ENCODE measurements at places on chromosomes 5 and 9.

- no peak for DNase-seq
Observed at GRCh38 chr5:148884339-148885020, 58.1 kb downstream of the ADRB2 start.

DNA sequence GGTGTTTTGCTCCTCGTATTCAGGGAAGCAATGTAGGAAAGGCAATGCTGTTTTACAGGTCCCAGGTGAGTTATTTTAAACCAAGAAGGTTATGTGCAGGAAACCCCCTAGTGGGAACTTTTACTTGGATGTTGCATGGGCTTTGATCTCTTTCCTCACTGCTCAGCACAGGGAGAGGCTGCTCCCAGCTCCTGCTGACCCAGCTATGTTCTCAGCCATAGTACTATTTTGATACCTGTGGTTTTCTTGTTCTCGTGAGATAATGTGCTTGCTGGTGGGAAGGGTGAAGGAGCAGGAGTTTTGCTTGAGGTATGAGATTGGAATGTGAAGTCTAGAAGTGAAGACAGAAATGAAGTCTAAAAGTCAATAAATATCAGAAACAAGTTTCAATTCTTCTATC is 265.6 kb upstream of the FBXL7 start:
- DNase-seq: no peak

- DNase-seq: no peak
Observed at GRCh38 chr5:14464671-14465070, 116.9 kb upstream of the OTULINL start.

DNA sequence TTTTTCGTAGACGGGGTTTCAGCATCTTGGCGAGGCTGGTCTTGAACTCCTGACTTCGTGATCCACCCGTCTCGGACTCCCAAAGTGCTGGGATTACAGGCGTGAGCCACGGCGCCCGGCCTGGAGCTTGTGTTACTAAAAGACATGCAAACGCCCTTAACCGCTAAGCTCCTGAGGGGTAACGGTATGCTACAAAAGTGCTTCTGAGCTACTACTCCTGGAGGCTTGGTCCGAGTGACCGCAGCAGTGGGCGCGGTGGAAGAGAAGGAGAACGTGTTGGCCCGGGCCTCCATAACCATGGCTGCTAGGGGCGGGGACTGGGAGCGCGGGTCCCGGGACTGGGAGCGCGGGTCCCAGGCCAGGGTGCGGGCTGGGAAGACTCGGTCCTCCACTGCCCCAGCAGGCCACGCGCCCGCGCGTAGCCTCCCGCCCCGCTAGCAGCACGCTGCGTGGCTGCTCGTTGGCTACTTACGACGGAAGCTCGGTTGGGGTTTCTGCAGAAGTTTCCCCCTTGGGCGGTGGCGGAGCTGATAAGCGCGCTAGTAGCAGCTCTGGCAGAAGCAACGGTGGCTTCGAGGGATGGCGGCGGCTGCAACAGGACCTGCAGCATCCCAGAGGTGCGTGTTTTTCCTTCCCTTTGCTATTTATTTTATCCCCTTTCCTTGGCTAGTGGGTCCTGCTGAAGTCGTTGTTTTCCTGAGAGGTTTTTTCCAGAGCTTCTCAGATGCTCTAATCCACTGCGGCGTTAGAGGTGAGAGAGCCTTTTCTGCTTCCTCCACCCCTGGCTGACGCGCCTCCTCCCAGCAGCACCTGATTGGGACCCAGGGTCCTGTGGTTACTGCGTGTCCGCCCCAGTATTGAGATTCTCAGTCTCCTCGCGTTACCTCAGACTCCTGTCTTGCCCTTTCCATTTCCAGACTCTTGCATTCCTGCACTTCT is 69.2 kb upstream of the CCDC180 start:
- peak; percentile 77 for DNase-seq

DNA sequence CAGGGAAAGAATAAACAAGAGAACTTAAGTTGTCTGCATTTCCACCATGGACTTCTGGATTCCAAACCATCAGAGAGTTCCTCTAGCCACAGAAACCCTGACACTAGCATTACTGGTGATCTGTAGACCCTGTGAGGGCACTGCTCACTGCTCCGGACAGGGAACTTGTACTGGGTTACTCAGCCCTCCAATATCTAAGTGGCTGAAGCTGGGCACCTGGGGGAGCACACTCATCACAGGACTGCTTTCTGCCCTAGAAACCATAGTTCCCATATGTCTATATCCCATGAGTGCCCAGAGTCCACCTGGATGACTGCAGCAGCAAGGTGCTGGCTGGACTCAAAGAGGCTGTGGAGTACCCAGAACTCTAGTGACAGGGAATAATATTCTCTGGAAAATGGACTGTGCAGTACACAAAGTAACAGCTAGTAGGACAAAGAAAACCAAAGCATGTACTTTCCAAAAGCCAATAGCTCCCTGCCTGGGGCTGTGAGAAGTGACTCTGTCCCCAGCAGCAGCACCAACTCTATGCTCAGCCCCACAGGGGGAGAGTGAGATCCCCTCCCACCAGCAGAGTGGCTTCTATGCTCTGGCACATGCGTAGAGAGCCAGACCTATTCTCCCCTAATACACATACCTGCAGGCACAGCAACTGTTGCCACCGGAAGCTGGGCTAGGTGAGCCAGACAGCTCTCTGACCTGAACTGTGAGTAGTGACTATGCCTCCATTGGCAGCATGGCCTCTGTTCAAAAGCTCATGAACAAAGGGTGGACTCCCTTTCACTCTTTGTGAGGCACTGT is 472.9 kb upstream of the FTMT start:
- no peak for DNase-seq

DNA sequence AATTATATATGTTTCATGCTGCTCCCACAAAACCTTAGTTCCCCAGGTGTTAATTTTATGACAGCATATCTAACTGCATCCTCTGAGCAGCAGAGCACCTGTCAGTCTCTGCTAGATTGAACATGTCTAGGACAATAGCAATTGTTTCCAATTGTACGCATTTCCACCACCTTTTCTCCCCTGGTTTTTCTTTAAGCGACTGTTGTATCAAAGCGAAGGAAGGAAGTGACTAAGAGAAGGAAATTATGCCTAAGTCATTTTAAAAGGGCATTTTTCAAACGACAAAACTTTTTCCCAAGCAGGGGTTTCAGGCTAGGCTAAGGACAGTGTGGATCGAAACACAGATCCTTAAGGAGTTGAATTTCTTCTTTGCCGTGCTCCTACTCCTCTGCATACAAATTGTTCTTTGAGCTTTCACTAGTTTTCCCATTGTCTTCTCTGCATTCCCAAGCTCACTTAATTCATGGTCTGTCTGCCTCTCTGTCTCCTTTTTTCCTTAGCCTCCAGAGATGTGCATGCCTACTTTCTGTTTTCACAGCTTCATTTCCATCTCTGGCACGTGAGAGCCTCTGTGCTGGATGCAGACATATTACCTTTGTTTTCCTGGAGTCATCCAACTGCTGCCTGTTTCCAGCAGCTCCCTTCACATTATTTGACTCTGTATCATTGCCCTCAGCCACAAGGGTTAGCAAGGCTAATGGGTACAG is 39.4 kb upstream of the STARD4 start:
- no peak for DNase-seq

GRCh38 chr5:11037080-11037479 is 276.0 kb upstream of the DAP start:
- no peak for DNase-seq

GRCh38 chr9:136342181-136343120 is 15.1 kb downstream of the GPSM1 start:
- DNase-seq: peak; percentile 81

- DNase-seq: no peak
Observed at GRCh38 chr5:89712134-89712700, 697.3 kb downstream of the CETN3 start.

DNA sequence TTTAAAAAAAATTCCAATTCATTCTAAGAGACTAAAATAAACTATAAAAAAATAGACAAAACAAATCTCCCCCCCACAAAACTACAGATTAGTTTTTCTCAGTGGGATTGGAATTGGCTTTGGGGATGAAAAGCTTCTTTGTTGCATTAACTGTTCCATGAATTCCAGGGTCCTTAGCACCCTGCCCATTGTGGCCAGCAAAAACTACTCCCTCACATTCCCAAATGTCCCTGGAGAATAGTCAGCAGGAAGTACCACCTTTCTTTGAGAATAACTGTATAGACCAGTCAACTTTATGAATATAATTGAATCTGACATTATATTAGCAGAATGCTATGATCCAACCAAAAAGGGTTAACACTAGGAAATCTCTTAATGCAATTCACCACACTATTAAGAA is 147.9 kb downstream of the LPAR1 start:
- DNase-seq: no peak

DNA sequence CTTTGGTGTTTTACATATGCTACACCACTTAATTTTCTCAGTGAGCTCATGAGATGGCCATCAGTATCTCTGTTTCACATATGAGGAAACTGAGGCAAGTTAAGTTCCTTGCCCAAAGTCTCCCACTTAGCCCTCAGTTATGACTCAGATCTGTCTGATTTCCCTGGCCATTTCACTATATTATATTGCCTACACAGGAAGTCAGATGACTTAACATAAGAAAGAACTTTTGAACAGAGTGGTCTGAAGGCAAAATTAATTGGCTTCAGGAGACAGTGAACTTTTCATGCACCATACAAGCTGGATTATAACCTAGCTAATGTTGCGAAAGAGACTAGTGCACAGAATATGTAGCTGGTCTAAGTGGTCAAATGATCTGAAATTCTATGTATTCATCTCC is 221.6 kb downstream of the NFIB start:
- no peak for DNase-seq

GRCh38 chr9:92963831-92964606 is 16.7 kb downstream of the FGD3 start:
- peak; percentile 78 for DNase-seq

- DNase-seq: no peak
Observed at GRCh38 chr5:109959652-109960051, 269.9 kb downstream of the MAN2A1 start.

GRCh38 chr5:143682246-143682905 is 129.6 kb upstream of the HMHB1 start:
- DNase-seq: no peak

DNA sequence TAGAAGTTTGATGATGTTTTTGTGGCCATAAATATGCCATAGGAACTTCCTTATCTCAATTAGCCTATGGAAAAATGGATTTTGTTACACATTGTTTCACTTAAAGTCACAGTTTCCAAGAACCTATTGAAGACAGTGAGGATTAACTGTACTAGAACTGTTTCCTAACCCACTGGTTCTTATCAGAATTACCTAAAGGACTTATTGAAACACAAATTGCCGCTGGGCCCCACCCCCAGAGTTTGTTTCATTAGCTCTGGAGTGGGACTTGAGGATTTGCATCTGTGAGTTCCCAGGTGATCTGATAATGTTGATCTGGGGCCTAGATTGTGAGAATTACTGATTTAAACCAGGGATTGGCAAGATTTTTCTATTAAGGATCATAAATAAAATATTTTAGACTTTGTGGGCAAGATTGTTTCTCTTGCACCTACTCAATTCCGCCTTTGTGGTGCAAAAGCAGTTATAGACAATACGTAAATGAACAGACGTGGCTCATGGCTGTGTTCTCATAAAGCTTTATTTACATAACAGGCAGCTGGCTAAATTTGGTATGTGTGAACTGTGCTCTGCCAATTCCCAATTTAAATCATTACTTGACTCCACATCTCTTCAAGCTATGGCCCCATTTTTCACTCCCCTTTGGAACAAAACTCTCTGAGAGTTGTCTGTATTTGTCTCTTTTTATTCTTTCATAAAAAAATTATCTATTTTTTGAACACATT is 9.3 kb downstream of the JAK2 start:
- DNase-seq: no peak

DNA sequence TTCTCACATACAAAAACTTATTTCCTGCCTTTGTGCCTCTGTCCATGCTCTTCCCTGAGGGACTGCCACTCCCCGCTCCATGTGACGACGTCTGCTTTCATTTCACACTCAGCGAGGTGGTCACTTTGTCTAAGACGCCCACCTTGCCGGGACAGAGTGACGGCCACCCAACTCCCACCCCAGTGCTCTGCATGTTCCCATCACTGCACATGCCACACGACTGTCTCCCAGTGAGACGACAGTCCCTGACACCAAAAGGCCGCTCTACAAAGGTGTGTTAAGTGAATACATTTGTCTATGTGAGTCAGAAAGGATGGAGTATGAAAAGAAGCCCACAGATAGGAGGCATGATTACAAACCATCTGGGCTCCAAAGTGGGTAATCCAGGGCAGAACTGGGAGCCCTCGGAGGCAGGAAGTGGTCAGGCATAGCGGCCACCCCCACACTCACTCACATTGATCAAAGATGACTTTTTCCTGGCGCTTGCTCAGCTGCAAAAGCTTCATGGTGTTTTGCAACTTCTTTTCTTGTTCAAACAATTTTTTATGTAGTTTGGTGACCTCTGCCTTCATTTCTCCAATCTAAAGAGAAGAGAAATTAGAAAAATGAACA is 185.8 kb downstream of the CDK5RAP2 start:
- no peak for DNase-seq

GRCh38 chr5:32908641-32909040 is 197.5 kb downstream of the NPR3 start:
- DNase-seq: no peak

DNA sequence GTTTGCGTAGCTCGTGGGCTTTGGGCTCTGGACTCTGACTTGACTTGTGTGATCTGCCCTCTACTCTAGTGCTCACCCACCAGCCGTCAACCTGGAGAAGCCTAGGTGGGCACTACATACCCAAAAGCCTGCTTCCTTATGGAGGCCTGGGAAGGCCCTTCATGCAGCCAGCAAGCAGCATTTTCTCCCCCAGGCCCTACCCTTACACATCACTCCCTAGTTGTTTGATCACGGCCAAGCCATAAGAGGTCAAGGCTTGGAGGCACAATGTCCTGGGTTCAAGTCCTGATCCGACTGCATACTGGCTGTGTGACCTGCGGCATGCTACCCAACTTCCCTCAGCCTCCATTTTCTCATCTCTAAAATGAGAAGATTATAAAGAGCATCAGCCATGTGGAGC is 151.3 kb upstream of the EGFLAM start:
- DNase-seq: no peak

GRCh38 chr5:89034588-89034987 is 151.6 kb upstream of the MEF2C start:
- no peak for DNase-seq

DNA sequence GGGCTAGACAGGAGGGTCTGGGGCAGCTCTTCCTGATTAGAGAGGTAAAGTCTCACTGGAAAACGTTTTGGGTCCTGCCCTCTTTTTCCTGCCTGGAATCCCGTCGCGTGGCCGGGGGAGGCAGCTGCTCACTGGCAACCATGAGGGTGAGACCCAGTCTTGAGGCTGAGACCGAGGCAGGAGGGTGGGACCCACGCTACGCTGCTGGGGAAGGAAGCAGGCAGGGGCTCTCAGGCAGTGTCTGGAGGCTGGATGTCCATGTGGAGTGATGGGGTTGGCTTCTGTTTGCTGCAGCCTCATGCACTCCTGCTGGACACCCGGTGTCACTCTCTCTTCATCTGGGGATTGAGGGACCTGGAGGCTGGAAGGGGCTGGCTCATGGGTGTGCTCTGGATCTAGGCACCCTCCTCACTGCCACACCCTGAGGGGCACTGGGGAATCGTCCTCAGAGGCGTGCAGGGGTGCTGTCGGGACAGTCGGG is 11.3 kb upstream of the SLC2A6 start:
- no peak for DNase-seq

- DNase-seq: no peak
Observed at GRCh38 chr9:91852801-91853347, 97.2 kb downstream of the ROR2 start.

- DNase-seq: no peak
Observed at GRCh38 chr9:132023419-132024180, 56.1 kb downstream of the MED27 start.
